Stimulated activated CD4-positive, alpha-beta T cell treated with anti-CD3 and anti-CD28 coated beads, Interleukin-15, amount 100 ng/mL, for 48 hours (primary cell): ENCODE measurements at places on chromosomes 1 and 21.

DNA sequence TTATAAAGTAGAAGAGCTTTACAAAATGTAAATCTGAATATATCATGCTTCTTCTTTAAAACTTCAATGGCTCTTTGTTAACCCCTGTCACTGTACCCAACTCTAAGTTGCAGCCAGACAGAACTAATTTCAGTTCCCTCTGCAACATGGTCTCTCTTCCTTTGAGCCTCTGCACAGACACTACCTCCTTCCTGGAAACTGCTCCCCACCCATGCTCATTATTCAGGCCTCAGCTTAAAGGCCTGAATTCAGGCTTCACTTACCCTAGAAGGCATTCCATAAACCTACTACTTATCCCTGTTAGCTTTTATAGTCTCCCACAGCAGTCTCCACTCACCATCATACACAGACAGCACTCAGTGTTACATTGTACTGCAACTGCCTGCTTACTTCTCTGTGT lies 2.6 kb upstream of the EEIG2 start:
- no peak for DNase-seq

GRCh38 chr1:18107369-18108298 lies at the start of gene IGSF21:
Gene IGSF21 (plus strand): TSS chr1:18107798. CDS start chr1:18108129, 331 bp downstream.
- no peak for DNase-seq

DNA sequence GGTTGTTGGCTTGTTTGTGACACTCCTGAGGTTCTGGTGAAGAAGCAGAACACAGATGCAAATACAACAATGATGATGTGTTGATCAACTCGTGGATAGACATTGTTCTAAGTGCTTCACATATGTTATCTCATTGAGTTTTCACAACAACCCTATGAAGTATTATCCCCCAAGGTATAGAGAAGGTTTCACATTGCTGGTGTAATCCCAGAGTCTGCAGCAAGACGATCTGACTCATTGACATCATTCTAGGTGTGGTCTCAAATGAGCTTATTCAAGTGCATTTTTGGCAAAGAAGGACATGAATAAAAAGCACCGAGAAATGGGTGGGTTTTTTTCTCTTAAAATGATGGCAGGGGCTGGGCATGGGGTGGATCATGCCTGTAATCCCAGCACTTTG lies 64.1 kb upstream of the SCAF4 start:
- no peak for DNase-seq

DNA sequence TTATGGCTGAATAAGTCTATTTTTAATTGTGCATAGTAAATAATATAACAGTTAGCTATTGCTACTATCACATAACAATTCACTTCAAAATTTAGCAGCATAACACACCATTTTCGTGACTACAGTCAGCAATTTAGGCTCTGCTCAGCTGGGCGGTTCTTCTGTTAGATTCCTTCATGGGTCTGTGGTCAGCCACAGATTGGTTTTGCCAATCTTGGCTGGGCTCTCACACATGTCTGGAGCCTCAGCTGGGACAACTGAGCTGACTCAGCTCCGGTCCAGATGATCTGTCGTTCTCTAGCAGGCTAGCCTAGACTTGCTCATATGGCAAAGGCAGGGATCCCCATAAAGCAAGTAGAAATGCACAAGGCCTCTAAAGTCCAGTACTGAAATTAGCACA lies 15.1 kb upstream of the CDC42BPA start:
- DNase-seq = no peak

- DNase-seq = no peak
These were observed 48.8 kb downstream of the LEPR start for GRCh38 chr1:65469126-65469888.

- no peak for DNase-seq
These were observed 179.9 kb downstream of the NPHP4 start for GRCh38 chr1:5812295-5812694.

- DNase-seq = no peak
These were observed 764.4 kb downstream of the ADGRL2 start for GRCh38 chr1:82565146-82565545.

DNA sequence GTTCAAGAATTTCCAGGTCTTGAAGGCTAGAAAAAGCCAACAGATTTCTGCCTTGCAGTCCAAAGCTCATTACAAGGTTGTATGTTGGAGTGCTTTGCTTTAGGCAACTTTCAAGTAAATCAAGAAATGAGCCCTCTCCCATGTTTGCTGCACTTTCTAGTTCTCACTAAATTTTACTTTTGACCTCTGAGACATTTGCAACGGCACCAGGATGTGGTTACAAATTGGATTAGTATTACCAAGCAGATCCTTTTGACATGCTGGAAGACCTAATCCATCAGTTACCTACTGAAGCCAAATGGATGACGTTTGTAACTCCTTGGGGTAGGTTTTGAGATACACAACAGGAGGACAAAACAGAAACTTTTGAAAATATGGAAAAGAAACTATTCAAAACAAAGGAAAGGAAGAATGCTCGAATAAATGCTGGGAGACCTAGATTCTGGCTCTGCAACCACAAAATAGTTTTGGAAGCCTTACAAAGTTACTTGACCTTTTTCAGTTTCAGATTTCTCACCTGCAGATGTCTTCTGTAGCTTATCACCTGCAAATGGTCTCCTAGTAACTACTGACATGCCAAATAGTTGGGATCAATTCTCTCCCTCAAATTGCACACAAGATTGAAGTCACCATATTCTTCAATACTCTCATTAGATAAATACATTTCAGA lies 251.7 kb upstream of the ADGRL2 start:
- DNase-seq = no peak
